ENCODE measurements at places on chromosomes 16 and 17.

DNA sequence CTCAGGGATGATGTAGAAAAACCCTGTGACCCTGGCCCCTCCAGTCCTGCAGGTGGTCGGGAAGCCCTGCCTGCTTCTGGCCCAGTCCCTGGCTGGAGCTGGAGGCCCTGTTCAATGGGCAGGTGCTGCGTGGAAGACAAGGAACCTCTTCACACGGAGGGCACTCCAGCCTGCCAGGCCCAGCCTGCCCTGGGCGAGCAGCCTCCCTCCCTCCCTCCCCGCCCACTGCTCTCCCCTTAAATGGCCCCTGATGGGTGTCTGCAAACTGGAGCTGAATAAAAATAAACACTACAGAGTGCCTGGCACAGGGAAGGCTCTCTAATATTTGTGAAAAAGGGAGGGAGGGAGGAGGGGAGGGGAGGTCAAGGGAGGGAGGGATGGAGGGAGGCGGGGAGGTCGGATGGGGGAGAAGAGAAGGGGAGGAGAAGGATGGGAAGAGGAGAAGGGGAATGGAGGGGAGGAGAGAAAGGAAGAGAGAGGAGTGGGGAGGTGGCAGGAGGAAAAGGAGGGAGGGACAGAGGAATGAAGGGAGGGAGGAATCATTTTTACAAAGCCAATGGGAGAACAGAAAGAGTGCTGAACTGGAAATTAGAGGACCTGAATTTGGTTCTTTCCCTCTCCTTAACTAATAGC, 222.8 kb upstream of the TNRC6C start:
- DNase-seq, result no peak

DNA sequence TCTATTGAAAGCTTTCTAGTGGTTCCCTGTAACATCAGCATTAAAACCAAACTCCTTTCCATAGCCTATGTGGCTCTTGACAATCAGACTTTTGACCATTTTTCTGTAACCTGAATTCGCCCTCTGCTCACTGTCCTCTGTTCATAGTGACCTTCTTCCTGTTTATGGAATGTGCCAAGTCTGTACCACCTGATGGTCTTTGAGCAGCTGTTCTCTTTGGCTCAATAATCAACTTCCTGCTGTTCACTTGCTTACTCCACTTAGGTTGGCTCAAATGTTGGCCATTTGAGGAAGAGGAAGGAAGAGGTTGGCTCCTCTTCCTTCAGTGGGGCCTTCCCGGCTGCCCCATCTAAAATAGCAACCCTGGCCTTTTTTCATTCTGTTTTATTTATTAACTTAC, 251.5 kb downstream of the CA10 start:
- no peak for DNase-seq

GRCh38 chr17:63095459-63095858, 129.4 kb downstream of the TANC2 start:
- DNase-seq, result no peak

GRCh38 chr17:68296217-68297191, 5.2 kb downstream of the ARSG start:
- DNase-seq, result no peak

GRCh38 chr16:84180519-84181140, 6.2 kb downstream of the TAF1C start:
- no peak for DNase-seq

DNA sequence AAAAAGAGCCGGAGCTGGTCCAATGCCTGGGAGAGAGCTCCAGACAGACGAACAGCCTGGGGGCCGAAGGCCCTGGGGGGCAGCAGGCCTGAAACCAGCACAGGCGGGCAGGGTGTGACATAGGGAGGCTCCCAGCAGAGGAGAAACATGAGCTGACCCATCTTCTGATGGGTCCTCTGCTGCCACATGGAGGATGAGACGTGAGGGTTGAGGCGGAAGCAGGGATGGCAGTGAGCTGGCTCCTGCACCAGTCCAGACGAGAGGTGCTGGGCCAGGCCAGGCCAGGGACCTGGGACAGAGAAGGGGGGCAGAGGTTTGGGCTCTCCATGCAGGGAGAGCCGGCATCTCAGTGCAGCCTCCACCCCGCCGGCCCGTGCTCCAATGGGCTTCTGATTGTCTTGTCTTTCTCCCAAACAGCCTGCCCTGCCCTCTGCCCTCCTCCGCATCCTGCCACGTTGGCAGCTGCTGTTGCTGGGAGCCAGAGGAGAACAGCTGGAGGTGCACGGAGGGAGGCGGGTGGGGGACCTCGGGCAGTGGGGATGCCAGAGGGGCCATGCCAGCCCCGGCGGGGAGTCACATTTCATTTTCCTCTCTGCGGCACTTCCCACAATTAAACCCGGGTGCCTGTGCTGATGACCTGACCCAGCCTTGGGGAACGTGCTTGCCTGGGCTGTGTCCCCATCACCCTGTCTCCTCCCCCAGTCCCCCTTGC, 139.1 kb upstream of the GSE1 start:
- peak; percentile 42 for DNase-seq

DNA sequence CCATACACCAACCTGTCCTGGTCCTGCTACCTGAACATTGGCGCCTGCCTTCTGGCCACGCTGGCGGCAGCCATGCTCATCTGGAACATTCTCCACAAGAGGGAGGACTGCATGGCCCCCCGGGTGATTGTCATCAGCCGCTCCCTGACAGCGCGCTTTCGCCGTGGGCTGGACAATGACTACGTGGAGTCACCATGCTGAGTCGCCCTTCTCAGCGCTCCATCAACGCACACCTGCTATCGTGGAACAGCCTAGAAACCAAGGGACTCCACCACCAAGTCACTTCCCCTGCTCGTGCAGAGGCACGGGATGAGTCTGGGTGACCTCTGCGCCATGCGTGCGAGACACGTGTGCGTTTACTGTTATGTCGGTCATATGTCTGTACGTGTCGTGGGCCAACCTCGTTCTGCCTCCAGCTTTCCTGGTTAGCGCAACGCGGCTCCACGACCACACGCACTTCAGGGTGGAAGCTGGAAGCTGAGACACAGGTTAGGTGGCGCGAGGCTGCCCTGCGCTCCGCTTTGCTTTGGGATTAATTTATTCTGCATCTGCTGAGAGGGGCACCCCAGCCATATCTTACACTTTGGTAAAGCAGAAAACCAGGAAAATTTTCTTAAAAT, 21.5 kb downstream of the TMEM204 start:
- no peak for DNase-seq

GRCh38 chr17:80899402-80900268, 92.0 kb upstream of the CHMP6 start:
- peak; percentile 44 for DNase-seq

DNA sequence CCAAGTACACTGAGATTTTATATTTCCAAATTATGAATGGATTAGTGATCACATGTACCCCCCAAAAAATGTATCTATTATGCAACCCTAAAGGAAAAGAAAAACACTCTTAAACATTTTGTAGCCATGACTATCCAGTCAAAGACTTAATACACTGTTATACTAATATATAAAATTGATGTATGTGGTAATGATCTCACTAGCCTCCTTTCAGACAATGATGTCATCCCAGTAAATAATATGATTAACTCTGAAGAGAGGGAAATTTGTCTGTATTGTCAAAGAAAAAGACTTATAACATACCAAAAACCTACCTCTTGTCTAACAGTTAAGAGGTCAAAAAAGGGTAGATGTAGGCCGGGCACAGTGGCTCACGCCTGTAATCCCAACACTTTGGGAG, 80.7 kb downstream of the USP32 start:
- DNase-seq, result no peak

DNA sequence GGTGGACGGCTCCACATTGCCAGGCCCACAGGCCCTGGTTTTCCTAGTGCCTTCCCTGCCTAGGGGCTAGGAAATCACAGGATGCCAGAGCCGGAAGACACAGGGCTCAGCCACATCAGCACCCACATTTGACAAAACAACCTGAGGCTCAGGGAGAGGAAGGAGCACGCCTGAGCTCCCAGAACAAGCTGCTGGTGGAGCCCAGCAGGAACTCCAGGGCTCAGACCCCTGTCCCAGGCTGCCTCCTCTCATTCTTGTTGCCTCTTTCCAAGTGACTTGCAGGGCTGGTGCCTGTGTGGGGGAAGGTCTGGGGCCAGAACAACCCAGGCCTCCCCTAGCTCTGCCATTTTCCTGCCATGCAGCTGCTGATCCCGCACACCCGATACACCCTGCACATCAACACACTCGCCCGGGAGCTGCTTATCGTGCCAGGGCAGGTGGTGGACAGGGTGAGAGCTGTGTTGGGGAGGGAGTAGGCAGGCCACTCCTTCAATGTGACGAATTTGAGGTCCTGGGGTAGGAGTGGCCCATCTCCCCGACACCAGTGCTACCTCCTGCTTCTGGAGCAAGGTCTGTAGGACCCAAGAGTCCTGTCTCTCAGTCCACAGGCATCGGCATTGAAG, 7.6 kb downstream of the ALOX15B start:
- no peak for DNase-seq

DNA sequence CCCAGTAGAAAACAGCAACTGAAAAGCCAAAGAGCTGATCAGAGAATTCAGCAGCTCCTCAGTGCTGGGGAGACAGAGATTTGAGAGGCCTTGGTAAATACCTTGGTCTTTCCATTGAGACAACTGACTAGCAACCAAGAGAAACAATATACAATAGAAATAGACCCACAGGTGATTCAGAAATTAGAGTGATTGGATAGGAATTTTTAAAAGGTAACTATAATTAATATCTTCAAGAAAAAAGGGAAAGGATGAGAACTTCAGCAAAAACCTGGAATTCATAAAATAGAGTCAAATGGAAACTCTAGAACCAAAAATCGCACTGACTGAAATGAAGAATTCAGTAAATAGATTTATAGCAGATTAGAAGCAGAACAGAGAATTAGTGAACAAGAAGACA, 32.5 kb upstream of the ITGAX start:
- DNase-seq, result no peak

- no peak for DNase-seq
These were observed 18.9 kb downstream of the NUP93 start for GRCh38 chr16:56748826-56749225.

DNA sequence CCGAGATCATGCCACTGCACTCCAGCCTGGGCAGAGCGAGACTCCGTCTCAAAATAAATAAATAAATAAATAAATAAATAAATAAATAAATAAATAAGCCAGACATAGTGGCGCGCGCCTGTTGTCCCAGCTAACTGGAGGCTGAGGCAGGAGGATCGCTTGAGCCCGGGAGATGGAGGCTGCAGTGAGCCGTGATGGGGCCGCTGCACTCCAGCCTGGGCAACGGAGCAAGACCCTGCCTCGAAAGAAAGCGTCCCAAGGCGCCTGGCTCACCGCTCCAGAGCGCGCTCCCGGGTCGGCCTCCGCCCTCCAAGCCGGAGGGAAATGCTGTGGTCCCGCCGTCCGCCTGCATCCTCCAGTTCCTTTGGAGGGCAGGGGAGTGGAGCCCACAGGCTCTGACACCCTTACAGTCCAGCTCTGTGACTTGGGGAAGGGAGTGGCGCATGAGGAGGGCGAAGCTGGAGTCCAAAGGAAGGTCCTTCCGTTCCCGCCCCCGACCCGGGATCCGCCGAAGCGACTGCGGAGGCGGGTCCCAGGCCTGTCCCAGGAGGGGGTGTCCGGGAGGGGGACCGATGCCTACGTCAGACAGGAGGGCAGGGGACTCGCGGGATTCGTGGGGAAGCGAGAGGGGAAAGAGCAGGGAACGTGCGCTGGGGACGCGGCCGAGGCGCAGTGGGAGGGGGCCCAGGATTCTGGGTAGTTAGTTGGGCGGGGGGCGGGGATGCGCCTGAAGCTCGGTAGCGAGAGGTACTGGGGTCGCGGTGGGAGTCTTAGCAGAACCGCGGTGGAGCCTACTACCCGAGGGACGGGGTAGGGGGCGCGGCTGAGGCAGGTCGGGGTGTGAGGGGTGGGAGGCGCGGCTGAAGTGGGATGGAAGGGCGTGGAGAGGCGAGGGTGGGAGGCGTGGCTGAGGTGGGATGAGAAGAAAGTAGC, 8.4 kb upstream of the TRPV2 start:
- no peak for DNase-seq

DNA sequence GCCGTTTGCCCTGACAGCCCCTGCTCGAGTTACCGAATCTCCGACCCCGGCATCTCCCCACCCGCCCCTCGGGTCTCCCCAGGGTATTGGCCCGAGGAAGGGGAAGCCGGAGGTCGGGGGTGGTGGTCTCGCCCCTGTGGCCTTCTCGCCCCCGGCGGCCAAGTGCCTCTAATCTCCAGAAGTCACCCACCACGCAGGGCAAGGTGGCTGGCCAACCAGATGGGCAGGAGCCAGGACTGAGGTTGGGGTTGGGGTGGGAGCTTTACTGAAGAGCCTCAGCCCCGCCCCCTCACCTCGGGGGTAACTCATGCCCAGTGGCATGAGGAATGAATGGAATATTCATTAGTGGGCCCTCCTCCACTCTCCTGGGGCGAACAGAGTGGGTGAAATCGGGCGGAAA, 637 bp downstream of the DHRS11 start:
- no peak for DNase-seq

DNA sequence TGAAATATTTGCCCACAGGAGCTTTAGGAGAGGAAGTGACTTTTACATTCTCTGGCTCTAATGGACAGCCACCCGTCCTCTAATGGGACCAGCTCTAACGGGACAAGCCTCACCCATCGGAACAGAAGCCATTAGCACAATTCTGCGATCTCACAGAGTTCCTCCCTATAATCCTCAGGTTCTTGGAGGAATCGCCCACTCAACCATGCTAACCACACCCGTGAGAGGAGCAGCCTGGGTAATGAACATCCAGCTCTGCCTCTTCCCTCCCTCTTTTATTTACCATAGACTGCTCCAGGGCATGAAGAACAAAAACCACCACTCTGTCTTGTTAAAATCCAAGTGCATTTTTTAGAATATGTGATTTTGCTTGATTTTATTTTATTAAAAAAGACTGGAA, 6.8 kb downstream of the SLC35B1 start:
- no peak for DNase-seq

DNA sequence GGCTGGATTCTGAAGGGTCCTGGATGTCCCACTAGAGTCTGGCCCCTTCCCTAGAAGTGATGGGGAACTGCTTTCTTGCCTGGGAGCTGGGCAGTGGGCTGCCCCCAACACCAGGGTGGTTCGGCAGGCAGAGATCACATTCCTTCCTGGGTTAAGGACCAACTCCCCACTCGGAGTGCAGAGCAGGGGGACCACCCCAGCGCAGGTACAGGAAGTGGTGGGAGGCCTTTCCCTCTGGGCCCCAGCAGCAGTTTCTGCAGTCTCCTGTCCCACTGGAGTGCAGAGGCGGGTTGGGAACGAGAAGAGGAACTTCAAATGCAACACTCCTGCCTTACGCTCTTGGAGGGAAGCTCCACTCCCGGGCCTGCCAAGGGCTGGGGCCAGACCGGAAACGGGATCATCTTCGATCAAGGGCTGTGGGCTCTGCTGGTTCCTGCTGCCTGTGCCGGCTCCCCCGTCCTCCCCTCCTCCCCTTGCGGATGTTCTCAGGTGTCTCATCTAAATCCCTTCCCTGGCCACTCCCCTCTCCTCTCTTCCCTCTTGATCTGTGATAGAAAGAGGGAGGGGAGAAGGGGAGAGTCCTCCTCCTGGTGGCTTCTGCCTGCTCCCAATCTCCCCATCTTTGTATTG, 9.0 kb upstream of the NGFR start:
- DNase-seq, result no peak

DNA sequence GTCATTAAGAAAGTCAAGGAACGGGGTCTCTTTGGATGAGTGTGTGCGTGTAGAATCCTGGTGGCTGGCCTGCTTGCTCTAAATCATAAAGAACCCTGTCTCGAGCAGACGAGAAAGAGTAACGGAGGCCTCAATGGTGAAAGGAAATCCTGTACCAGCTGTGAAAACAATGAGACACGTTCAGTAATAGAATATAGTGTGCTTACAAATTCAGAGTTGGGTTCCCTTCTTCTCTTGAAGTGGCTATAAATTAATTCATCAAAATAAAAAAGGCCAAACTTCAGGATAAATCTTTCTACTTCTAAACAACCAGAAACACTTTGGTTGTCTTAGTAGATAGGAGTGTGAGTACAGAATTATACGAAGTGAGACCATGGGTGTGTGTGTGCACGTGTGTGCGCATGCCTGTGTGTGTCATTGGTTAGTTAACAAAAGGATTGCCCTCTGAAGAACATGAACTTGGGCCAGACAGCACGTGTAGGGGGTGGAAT, 48.5 kb downstream of the WWOX start:
- DNase-seq, result no peak

Measured in trophoblast cell (in vitro differentiated cells and primary cell).